ENCODE measurements at places on chromosomes 3 and 15.

- DNase-seq = no peak
Observed at GRCh38 chr3:86416334-86416733, 574.6 kb downstream of the VGLL3 start.

DNA sequence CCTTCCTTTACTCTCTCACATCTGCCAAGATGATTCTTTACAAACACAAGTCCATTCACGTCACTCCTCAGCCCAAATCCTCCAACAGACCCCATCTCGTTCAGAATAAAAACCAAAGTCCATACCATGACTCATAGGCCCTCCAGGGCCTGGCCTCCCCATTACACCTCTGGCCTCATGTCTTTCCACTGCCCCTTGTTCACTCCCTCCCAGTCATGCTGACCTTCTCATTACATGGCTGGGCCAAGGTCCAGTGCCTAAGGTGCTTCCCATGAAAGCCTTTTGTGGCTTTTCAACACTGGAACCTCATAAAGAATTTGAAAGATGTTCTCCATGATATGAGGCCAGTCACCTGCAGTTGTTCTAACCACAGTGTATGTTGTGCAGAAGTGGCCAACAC is 44.5 kb downstream of the NEK10 start:
- no peak for DNase-seq

DNA sequence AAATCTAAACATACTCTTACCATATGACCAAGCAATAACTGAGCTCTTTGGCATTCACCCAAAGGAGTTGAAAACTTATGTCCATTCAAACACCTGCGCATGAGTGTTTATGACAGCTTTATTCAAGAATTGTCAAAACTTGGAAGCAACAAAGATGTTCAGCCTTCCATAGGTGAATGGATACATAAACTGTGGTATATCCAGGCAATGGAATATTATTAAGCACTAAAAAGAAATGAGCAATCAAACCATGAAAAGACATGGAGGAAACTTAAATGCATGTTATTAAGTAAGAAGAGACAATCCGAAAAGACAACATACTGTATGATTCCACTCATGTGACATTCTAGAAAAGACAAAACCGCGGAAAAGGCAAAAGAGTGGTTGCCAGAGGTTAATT is 312.0 kb upstream of the TMC3 start:
- DNase-seq = no peak

- DNase-seq = no peak
Observed at GRCh38 chr15:52716536-52716935, 37.3 kb upstream of the ATOSA start.

- DNase-seq = no peak
Observed at GRCh38 chr3:8307545-8308110, 194.0 kb upstream of the LMCD1 start.

- no peak for DNase-seq
Observed at GRCh38 chr15:68526269-68526668, 52.5 kb upstream of the CORO2B start.

GRCh38 chr15:85379403-85380131 is 836 bp upstream of the AKAP13 start:
- DNase-seq = no peak

DNA sequence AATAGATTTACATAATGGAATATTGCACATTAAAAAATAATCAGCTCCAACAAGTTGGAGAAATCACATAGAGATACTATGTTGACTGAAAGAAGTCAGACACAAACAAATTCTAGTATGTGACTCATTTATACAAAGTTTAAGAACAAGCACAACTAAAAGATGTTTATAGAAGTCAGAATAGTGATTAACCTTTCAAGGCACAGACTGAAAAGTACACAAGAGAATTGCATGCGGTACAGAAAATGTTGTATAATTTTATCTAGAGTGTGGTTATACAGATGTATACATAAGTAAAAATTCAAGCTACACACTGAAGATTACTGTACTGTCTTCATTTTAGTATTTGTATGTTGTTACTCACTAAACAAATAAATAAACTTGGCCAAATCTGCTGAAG is 19.3 kb upstream of the ATOSA start:
- no peak for DNase-seq

GRCh38 chr3:195906865-195907683 is 1.3 kb downstream of the TNK2 start:
- DNase-seq = peak; percentile 44

DNA sequence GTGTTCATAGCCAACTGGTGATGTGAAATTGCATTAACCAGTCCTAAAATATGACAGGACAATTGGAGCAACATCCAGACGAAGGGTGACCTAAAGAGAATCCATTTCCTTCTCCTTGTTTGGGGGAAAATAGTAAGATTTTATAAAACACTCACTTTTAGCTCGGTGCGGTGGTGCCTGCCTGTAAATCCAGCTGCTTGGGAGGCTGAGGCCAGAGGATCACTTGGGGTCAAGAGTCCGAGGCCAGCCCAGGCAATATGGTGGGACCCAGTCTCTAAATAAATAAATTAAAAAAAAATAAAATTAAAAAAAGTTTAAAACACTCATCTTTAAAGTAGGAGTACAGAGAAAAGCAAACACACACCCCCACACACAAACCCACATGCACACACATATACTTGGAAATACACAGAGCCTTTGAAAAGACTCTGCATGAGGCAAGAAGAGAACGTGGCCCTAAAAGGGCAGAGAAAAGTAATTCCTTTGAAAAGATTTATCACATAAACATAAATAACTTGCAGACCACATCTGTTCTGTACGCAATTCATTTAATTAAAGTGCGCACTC is 14.1 kb upstream of the LOXL1 start:
- DNase-seq = no peak

DNA sequence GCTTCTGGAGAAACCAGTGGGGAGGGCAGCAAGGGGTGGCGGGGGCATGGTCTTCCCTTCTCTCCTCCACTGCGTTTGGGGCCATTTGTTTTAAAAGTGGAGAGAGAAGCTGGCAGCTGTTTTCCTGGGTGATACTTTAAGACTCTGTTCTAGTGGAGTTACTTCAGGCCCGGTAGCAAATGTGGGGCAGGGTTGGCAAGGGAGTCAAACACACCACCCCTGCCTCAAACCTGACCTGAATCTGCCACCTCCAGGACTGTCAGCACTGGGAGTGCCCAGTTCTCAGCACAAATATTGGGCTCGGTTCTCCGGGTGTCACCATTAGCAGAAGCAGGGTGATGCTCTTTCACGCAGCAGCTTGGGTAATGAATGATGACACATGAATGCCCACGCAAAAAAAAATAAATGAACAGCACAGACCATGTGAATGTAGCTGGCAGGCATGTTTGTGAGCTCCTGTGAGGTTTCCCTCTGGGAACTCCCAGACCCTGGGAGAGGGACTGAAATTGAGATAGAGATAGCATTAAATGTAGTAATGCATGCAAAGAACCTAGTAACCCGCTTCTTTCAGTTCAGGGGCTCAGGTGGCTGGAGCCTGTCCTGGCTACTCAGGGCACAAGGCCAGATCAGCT is 424.0 kb downstream of the MCTP2 start:
- no peak for DNase-seq
